Suprapubic skin (tissue), 4 donors: ENCODE measurements at places on chromosomes 7 and 10.

DNA sequence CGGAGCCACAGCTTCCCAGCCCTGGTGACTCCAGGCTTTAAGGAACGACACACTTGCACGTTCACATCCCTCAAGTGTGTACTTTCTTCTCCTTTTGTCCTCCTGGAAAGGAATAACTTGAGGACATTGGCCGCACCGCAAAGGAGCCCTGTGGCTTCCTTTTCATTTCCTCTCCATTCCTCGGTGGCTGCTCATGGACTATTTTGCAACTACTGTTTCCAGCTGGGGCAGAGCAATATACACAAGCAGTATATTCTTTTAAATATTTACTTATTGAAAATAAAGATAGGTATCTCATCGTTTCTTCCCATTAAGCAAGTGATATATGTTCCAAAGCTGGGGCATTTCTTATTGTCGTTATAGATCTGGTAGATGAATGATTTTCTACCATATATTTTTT lies 97.2 kb upstream of the LYZL1 start:
- H3K36me3 ChIP-seq: no peaks in the 10 kb centered on the region
- H3K4me3 ChIP-seq: no peak overlapping the region
- no peak overlapping the region for H3K27ac ChIP-seq
- no peak for DNase-seq
- peaks cover 3% of the 10 kb centered on the region for H3K27me3 ChIP-seq

DNA sequence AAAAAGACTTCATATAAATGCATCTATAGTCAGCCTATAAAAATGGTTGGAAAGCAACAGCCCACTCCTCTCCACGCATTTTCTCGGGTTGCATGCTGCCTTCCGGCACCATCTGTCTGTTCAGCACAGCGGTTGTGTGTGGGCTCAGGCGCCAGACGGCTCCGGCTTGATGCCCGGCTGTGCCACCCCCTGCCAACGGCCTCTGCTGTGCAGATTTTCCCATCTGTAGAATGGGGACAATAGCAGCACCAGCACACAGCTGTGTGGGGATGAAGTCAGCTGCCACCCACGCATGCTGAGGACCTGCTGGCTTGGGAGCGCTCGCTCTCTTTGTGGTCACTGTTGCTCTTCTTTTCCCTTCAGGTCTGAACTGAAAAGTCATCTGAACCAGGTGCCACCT lies 19.5 kb downstream of the PRKAG2 start:
- no peaks in the 10 kb centered on the region for H3K27me3 ChIP-seq
- H3K4me3 ChIP-seq: no peak overlapping the region
- no peak overlapping the region for H3K27ac ChIP-seq

GRCh38 chr7:105677817-105678573 lies 96.7 kb upstream of the EFCAB10 start:
- H3K36me3 ChIP-seq: no peaks in the 10 kb centered on the region
- H3K27me3 ChIP-seq: no peaks in the 10 kb centered on the region
- H3K27ac ChIP-seq: peak overlapping the region; percentile 78
- peak overlapping the region; percentile 45 for H3K4me3 ChIP-seq

DNA sequence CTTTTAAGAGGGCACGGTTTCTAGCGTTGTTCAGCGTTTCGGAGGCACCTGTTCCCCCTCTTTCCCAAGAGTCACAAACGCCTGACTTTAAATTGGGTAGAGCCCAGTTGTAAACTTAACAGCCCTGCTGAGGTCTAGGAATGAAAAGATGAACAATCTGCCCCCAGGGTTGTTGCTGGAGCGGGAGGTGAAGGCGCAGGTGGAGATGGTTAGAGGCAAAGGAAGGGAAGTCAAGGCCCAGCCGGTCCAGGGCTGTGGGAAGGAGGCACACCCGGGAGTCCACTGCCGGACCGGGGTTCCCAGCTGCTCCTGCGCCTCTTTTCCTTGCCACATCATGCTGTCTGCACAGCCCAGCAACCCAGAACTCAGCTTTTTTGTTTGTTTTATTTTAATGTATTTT lies 770 bp downstream of the PRXL2A start:
- H3K27me3 ChIP-seq: no peaks in the 10 kb centered on the region
- peak overlapping the region; percentile 84 for H3K4me3 ChIP-seq
- peak overlapping the region; percentile 82 for H3K27ac ChIP-seq

DNA sequence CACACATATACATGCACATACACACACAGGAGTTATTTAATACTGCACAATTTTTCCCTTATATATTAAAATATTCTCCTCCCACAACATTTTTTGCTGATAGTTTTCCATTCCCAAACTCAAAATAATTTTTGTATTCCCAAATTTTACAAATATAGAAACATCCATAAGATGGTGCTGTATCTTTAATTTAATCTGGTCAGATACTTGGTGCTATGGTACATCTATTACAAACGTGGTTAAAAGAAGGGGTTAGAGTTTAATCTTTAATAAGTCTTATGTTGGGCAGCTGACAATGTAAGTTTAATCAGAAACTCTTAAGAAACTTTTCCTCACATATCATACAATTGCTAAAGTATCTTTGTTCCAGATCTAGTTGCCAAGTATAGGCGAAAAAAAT lies 10.2 kb upstream of the CADPS2 start:
- H3K27me3 ChIP-seq: no peaks in the 10 kb centered on the region
- H3K4me3 ChIP-seq: no peak overlapping the region
- H3K27ac ChIP-seq: no peak overlapping the region
- no peaks in the 10 kb centered on the region for H3K4me1 ChIP-seq
- no peaks in the 10 kb centered on the region for H3K36me3 ChIP-seq

- DNase-seq: peak; percentile 64
- H3K27ac ChIP-seq: peak overlapping the region; percentile 82
- no peak overlapping the region for H3K4me3 ChIP-seq
- H3K4me1 ChIP-seq: peaks cover 48% of the 10 kb centered on the region
- H3K27me3 ChIP-seq: no peaks in the 10 kb centered on the region
Measured at GRCh38 chr10:44981172-44982113, 2.8 kb upstream of the DEPP1 start.

GRCh38 chr7:22200238-22200637 lies 156.7 kb downstream of the RAPGEF5 start:
- H3K4me3 ChIP-seq: no peak overlapping the region
- H3K4me1 ChIP-seq: no peaks in the 10 kb centered on the region
- H3K36me3 ChIP-seq: peaks cover 6% of the 10 kb centered on the region
- no peak for DNase-seq
- no peak overlapping the region for H3K27ac ChIP-seq

GRCh38 chr7:100219271-100219737 lies 445 bp upstream of the PVRIG start:
- DNase-seq: no peak
- H3K36me3 ChIP-seq: peaks cover 26% of the 10 kb centered on the region
- no peak overlapping the region for H3K27ac ChIP-seq
- H3K27me3 ChIP-seq: no peaks in the 10 kb centered on the region
- H3K4me1 ChIP-seq: peaks cover 10% of the 10 kb centered on the region

DNA sequence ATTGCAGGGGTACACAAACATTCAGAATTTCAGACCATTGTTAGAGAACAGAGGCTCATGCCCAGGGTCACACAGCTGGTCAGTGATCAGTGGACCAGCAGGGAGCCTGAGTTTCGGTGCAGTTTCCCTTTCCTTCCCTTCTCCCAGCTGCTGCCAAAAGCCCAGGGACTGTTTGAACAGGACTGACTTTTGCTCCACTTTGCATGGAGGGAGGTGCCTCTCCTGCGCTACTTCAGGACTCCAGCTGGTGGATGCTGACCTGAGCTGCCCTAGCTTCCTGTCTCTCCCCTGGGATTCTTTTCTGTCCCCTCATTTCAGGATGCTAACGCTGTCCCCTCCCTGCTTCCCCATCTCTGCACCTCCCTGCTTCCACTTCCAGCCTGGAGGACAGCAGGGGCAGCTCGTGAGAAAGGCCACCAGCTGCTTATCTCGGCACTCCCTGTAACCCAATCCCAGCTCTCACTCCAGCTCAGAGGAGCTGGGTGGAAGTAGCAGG lies 14.5 kb downstream of the SH2D4B start:
- H3K36me3 ChIP-seq: no peaks in the 10 kb centered on the region

DNA sequence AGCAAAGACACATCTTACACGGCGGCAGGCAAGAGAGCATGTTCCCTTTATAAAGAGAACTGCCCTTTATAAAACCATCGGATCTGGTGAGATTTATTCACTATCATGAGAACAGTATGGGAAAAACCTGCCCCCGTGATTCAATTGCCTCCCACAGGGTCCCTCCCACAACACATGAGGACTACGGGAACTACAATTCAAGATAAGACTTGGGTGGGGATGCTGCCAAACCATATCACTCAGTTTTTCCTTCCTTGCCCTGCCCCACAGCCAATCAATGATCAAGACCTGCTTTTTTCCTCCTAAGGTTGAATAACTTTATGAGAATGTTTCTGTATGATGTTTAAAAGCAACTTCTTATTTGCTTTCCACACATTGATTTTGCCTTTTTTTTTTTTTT lies 3.1 kb upstream of the PTPRE start:
- peaks cover 20% of the 10 kb centered on the region for H3K27me3 ChIP-seq
- peaks cover 22% of the 10 kb centered on the region for H3K4me1 ChIP-seq
- DNase-seq: no peak
- H3K36me3 ChIP-seq: no peaks in the 10 kb centered on the region

DNA sequence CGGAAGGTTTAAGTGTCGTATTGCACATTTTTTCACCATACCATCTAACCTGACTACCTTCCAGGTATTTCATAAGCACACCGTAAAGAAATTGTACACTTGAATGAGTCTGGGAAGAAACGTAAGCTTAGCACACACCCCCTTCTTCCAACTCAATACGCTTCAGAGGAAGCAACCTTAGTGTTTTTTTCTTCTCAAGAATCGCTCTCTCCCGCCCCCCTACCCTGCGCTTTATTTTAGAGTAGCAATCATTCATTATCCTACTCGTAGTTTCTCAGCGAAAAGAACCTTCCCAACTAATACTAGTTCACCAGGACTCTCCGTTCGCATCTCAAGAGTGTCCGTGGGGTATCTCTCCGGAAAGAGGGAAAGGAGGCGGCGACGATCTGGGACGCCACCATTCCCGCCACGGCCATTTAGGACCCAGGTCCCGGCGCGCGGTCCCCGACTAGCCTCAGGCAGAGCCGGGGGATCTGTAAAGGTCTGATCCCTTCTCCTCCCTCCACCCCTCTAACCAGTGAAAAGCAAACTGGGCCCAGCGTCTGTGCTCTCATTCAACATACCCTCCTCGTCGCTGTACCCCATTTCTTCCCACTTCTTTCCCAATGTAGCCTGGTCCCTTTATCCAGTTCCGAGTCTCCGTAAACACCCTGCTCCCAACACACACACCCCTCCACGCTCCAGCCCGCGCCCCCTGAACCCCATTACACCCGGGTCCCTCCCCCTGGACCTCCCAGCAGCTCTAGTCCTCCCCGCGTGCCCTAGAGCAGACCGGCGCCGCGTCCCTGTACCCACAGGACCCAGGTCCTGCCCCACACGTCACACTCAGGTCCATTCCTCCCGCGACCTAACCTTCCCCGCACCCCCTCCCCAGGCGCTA lies 16.0 kb downstream of the MYOZ1 start:
- peak; percentile 68 for DNase-seq
- H3K4me3 ChIP-seq: peak overlapping the region; percentile 95
- peak overlapping the region; percentile 92 for H3K27ac ChIP-seq
- no peaks in the 10 kb centered on the region for H3K36me3 ChIP-seq
- H3K27me3 ChIP-seq: no peaks in the 10 kb centered on the region
- H3K4me1 ChIP-seq: peaks cover 17% of the 10 kb centered on the region

DNA sequence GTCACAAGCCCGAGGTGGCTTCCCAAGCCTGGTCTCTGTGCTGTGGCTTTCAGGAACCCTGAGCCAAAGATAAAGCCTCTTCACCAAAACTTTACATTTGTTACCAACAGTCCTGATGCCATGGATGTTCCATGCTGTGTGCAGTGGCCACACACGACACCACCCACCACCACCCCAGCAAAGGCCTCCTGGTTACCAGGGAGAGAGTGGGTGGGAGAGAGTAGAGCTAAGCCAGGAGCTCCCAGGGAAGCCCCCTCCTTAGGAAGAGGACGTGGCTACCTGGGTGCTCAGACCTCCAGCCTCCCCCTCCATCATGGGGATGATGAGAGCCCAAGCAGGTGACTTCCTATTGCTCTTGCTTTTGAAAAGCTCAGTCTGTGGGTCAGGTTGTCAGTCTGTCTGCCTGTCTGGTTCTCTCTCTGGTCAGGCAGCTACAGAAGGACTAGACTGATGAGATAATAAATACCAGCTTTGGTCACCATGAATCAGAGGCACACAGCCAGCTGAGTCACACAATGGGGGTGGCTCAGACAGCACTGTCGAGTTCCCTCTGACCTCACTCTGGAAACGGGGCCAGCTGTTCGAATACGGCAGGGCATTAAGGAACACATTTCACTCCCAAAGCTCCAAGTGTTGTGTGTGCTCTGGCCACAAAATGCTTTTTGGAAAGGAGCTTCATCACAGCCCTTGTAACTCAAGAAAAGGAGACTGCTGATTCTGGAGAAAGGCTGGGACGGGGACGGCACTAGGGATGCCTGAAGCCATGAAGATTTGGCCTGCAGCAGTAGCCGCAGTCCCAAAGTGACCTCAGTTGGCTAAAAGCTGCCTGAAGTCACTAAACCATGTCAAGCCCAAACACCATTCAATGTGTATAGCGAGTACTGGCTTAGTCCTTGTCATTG lies 166.0 kb downstream of the FANK1 start:
- H3K4me3 ChIP-seq: no peak overlapping the region
- no peaks in the 10 kb centered on the region for H3K36me3 ChIP-seq
- DNase-seq: peak; percentile 91

DNA sequence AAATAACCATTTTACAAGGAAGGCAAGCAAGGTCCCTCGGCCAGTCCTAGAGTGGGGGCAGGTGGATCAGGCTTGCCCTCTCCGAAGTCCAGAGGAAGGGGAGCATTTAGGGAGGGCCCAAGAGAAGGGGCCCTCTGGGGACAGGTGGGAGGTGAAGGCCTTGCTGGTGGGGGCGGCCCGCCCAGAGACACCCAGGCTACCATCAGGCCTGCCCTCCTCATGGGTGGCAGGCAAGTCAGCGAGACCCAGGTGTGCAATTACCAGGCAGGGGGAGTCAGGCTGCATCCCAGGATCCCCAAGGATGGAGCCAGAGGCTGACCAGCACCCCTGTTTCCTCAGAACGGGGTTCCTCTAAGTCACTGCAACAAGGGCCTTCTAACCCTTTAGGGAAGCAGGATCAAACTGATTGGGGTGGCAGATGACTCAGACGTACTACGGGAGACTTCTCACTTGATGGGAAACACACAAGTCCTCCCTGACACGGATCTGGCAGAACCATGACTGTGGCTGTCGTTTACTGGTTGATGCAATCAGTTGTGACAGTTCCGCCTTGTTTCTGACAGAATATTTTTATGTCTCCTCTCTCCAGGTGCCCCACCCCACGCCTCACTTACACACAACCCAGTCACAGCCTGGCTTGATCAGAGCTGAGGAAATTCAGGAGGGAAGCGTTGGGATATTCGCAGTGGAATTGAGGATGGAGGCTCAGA lies 8.2 kb downstream of the LOXL4 start:
- peaks cover 18% of the 10 kb centered on the region for H3K4me1 ChIP-seq
- no peaks in the 10 kb centered on the region for H3K36me3 ChIP-seq
- no peak overlapping the region for H3K4me3 ChIP-seq
- H3K27ac ChIP-seq: peak overlapping the region; percentile 38
- no peaks in the 10 kb centered on the region for H3K27me3 ChIP-seq
